Smooth muscle cell of the pulmonary artery (primary cell): ENCODE measurements at places on chromosomes 12 and 14. TPM values are rescaled to one million over a fixed set of nuclear protein-coding genes. Genes with fewer than 3 reads are reported as not detected.

The MYO1H gene
- total RNA-seq: not detected in 2 replicates

The MYF6 gene
- not detected in 2 replicates for total RNA-seq

The INHBC gene
- not detected in 2 replicates for total RNA-seq

The SELPLG gene
- total RNA-seq: 1.8 and 2.7 TPM in 2 replicates

The TAS2R42 gene
- not detected in 2 replicates for total RNA-seq

The IRAK4 gene
- total RNA-seq: 15.1 and 20.3 TPM in 2 replicates
